Head of caudate nucleus (tissue), 42 donors: ENCODE measurements at places on chromosomes 16 and 17.

- DNase-seq, result no peak
Measured at GRCh38 chr17:48486557-48486956, 44.3 kb downstream of the HOXB1 start.

DNA sequence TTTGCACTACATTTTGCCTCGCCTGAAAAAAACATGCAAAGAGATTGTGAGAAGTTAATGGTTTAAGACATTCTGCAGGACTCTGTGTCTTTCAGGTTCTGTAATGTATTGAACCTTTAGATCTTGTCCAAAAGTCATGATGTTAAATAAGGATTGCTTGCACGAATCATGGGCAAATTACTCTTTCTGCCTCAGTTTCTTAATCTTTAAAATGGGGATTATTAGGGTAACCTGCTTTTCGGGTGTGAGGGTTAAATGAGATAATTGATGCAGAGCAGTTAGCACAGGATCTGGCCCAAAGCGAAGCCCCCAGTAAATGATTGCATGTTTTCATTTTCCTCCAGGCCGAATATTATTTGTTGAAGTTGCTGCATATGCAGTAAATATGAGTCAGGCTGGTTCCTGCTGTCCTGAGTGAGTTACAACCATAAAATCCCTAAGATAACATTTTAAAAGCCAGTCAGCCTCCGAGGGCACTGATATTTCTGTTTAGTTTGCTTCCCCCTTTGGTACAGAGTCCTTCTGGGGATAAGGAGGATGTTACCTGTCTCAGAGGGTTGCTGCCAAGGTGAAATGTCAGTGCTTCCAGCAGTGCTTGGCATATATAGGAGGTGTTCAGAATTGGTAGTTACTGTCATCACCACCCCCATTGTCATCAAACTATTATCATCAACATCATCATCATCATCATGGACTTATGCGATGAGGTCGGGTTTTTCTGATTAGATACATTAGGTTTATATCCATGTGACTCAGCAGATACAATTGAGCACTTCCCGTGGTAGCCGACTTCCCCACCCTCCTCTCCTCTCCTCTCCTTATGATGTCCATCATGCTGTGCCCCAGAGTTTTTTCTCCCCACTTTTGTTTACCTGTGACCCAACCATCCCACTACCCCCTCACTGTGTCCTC, 20.6 kb upstream of the ARHGAP17 start:
- DNase-seq, result no peak

DNA sequence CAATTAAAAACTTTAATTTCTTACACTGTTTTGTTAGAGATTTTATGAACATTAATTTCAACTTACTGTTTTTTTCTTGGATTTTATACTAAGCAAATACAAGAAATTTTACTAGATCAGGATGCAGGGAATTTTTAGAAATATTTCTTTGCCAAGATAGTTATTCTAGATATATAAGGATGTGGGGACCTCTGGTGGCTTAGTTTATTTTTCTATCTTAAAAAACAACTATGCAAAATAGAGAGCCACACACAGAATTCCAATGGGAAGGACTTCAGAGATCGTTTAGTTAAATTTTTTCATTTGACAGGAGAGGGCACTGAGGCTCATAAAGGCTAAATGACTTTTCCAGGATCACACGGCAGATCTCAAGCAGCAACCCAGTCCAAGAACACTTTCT, 23.0 kb upstream of the CAPNS2 start:
- DNase-seq, result no peak

GRCh38 chr17:47895347-47895855, 635 bp upstream of the SP2 start:
- DNase-seq, result no peak
